ENCODE measurements at places on chromosomes 7 and 10.

DNA sequence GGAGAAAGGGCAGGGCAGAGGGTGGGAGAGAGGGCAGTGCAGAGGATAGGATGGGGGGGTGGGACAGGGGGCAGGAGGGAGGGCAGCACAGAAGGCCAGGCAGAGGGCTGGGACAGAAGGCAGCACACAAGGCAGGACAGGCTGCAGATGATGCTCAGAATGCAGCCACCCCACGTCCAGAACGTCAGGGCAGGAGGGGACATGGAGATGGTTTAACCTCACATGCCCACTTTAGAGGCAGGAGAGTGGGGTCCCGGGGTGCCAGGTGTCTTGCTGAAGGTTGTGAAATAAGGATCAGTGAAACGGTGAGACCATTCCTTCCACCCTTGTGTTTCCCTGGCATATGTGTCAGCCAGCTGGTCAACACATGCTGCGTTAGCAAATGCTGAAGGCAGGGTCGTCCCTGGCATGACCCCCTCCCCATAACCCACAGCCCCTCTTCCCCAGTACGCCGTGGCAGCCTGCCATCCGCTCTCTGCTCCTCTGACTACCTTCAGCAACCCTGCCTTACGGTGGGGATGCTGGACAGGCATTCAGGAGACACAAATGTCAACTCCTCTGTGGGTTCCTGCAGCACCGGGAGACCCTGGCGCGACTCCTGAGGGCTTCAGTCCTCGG lies 592.1 kb downstream of the DNAJB6 start:
- no peak for DNase-seq

DNA sequence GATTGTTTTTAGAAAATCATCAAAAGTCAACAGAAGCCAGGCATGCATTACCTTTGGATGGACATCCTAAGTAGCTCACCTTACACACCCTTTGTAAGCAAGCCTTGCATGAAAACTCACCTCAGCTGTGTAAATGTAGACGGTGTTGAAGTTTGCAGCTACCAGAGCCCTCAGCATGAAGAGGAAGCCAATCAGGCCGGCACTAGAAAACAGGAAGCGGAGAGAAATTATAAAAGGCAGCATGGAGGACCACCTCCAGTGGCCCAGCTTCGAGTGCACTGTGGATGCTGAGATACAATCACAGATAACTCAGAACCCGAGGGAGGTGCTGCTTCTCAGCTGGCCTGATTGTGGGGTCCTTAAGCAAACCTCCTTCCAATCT lies 75.3 kb downstream of the SVOPL start:
- no peak for DNase-seq

DNA sequence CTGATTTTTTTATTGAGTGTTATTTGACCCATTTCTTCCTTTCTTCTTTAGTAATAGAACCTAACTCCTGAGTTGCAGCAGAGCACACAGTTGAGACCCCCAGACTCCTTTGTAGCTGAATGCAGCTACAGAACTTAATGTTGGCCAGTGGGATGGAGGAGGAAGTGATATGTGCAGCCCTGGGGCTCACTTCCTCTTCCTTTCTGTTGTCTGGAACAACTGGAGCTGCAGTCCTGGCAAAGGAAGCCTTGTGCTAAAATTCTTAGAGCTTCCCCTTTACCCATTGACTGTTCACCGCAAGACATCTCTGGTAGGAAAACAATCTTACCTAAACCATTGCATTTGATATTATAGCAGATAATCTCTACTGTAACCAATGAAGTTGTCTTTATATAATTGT lies 86.6 kb downstream of the ITGB8 start:
- DNase-seq, result no peak

DNA sequence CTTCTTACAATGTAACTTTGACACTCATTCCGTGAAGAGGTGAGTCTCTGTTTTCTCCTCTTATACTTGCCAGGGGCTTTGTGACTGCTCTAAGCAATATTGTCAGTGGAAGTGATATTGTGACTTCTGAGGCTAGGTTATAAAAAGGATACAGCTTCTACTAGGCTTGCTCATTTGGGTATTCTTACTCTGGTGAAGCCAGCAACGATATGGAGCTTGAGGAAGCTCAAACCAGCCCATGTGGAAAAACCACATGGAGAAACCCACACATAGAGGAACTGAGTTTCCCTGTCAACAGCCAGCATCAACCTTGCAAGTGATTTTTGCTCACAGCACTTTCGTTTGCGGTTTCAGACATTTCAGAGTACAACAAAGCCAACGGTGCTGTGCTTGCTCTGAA lies 149.6 kb upstream of the SEMA3E start:
- no peak for DNase-seq

DNA sequence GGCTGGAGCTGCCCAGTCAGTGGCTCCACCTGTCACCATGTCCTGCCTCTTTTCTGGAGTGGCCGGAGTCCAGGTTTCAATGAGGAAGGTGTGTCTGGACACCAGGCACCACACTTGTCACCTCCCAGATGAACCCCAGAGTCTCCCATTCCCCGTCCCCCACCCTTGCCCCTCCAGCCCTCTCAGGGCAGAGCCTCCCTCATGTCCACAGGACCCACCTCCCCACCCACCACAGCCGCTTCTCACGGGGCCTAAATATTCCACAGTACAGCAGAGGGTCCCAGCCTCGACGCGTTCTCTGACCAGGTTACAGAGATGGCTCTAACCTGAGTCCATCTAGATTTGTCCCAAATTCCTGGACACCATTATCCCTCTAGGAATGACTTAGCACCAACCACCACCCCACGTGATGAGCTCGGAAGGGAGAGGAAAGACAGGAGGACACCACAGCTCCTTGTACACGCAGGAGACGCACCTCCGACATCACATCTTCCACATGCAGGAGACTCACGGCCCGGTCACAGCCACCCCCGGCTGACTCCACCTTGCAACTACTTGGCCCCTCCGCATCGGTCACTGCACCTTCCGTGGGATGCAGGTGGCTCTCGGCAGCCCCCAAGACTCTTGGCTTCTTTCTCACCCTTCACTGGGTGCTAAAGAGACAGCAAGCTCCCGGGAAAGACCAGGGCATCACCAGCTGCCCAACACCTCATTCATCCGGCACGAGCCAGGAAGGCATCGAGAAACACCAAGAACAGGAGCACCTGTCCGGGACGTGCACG lies 560.2 kb downstream of the DNAJB6 start:
- no peak for DNase-seq

GRCh38 chr10:13520194-13520593 lies 8.6 kb downstream of the BEND7 start:
- DNase-seq, result no peak

DNA sequence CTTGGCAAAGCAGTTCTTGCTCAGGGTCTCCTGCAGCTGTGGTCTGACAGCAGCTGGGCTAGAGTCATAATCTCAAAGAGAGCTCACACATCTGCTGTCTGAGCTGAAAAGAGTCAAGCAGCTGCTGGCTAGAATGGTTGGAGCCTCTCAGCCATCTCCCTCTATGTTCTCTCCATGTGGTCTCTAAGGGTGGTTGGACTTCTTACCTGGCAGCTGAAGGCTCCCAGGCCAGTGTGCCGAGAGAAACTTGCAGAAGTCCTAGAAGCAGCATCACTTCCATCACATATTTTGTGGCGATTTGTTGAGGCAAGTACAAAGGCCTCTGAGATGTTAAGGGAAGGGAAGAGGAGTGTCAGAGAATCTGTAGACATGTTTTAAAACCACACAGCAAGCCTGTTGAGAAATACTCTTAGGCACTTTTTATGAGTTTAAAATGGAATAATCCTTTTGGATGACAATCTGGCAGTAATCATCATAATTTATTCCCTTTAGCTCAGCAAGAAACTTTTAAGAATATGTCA lies 93.2 kb downstream of the REEP3 start:
- DNase-seq, result no peak

- DNase-seq, result no peak
Observed at GRCh38 chr7:112957901-112958300, 128.7 kb downstream of the GPR85 start.

DNA sequence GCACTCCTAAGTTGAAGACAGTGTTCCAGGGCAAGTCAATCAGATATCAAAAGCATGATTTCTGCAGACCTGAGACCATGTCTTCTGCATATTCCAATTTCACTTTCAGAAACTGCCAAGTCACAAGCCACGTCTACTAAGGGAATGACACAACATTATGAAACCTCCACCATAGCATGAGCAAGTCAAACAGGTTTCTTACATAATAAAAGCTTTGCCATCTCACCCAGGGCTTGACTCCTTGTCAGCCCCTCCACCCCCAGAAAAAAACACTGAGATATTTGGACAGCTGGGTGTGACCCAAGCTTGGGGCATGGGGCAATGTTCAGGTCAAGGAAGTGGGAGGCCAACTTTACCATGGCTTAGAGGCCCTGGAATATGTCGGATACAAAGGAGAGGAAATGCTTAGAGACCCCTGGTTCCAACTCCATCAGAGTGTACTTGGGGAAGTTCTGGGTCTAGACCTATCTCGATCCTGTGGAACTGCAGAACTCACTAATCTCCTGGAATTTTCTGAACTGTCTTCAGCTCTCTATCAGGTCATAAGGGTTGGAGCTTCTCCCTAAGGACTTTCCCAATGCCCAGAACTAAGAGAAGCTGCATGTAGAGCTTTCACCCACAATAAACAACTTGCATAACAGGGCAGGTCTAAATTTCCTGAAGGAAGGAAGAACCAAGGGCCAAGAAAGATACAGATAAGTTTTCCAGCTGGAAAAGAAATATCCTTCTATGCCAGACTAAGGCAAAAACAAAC lies 80.6 kb upstream of the NAMPT start:
- no peak for DNase-seq

DNA sequence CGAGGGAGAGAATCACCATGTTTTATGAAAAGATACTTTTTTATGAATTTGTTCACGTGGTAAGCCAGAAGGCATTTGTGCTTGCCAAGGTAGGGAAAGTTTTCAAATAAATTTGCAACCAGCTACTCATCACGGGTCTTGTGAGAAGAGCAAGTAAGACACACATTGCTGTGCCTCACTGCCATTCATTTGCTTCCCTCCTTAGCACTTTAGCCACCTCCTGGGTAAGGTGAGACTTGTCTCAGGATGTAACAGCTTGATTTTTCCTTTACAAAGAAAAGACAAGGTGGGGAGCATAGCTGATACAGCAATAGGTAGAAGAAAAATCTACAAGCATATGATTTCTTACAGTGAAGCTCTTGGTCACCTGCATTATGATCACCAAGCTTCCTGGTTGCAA lies 342.4 kb upstream of the GRM3 start:
- no peak for DNase-seq

DNA sequence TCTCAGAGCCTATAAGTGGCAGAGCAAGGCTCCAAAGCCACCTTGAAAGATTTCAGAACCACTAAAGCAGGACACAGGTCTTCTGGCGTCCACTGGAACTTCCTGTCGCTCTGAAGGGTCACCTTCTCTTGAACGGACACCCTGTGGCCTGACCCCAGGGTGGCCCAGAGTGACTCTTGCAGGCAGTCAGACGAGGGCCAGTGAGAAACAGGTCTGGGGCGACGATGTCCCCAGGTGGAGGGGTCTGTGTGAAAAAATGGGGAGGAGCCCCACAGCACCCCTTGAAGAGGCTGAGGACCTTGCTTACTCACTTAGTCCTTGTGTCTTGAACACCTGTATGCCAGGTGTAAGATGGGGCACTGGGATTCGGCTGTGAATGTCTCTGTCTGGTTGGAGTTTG lies 946 bp upstream of the RASGEF1A start:
- DNase-seq, result no peak

- no peak for DNase-seq
Observed at GRCh38 chr10:66783316-66783715, 142.5 kb upstream of the LRRTM3 start.
